ENCODE measurements at places on chromosomes 5 and 9. TPM values are rescaled to one million over a fixed set of nuclear protein-coding genes. Genes with fewer than 3 reads are reported as not detected.

THBS4 gene
- 2.8 TPM for polyA plus RNA-seq

PRDM9 gene
- not detected for polyA plus RNA-seq

GNE gene
- polyA plus RNA-seq: 17.5 TPM

PPIC gene
- polyA plus RNA-seq: 92.3 TPM

GAPT gene
- 0.79 TPM for polyA plus RNA-seq

ZNF366 gene
- 3.3 TPM for polyA plus RNA-seq

WASHC1 gene
- polyA plus RNA-seq: 24.5 TPM

ZNF354C gene
- polyA plus RNA-seq: 4.0 TPM

GRCh38 chr5:74224331-74224730 lies 416.2 kb downstream of the ENC1 start:
- no peak for DNase-seq

DNA sequence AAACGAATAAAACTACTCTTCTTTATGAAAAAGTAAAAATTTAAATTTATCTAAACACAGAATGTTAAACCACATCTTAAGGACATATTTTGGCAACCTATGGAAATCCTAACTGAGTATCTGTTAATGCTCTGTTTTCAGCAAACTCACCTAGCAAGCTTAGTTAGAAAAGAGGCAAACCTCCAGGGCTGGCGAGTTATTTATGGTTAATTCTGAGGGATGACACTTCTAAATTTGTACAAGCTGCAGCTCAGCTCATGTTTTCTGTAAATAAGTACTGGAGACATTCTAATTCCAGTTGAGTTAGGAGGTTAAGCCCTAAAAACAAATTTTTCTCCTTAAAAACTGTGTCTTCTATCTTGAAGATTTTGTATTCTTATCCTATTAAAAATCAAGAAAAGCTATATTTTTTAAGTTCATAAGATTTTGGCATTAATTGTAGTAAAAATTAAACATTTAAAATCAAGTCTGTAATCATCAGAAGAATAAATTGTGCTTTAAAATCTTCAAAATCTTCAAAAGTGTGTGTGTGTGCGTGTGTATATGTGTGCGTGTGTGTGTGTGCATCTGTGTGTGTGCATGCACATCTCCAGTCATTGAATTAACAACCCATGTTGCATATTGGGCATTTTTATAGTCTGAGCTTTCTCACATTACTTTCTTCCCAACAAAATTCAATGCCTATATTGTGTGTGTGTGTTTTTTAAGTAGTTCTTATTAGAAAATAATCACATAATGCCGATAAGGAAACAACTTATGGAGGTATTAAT lies 127.8 kb downstream of the CCDC192 start:
- no peak for DNase-seq

DNA sequence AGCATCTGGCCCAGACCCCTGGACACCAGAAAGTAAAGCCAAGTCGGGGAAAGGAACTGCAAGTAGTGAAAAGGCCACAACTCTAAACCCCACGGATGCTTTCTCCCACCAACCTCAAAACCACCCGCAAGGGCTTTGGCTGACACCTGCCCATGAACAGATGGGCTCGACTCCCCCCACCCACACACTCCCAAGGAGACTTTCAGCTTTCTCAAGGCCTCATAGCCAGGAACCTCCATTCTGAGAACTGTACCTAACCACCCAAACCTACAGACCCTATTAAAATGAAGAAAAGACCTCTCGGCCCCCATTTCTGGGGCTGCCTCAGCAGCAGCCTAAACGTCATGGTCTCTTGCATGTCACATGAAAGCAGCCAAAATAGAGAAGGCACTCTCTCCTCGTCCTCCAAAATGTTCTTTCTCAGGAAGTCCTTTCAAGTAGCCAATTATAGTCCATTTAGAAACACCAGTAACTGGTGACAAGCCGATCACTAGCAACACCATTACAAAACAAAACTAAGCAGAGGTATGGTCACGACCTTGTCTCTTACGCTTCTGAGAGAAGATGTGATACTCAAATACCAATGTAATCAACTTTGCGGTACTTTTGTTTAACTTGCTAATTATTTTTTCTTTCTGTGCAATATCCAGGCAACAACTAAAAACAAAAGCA lies 2.9 kb downstream of the B4GALT1 start:
- DNase-seq: no peak

- no peak for DNase-seq
Measured at GRCh38 chr9:114370968-114371320, 16.8 kb downstream of the AKNA start.

- no peak for DNase-seq
Measured at GRCh38 chr9:89014153-89014552, 22.9 kb downstream of the S1PR3 start.

DNA sequence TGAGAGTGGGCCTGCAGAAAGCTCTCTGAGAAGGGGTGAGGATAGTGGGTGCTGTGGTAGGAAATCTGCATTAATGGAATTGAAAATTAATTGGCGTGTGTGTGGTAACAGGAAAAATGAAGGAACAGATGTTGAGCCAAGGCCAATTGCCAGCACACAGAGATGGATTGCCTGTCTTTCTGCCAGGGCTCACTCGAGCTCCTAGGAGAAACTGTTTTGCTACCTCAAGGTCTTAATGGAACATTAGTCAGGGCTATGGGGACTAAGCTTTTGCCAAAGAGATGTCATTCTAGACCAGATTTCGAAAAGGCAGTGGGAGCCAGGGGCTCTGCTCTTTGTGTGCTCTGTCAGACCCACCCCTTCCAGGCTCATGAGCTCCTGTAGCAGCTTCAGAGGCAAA lies 124.0 kb upstream of the EFNA5 start:
- DNase-seq: no peak

GRCh38 chr5:116274251-116274650 lies 189.4 kb downstream of the COMMD10 start:
- no peak for DNase-seq

- no peak for DNase-seq
Measured at GRCh38 chr9:1718836-1719235, 296.3 kb upstream of the SMARCA2 start.
